Foreskin fibroblast (primary cell): ENCODE measurements at places on chromosomes 2 and 18.

- DNase-seq: no peak
Measured at GRCh38 chr18:6017171-6017570, 121.8 kb upstream of the TMEM200C start.

DNA sequence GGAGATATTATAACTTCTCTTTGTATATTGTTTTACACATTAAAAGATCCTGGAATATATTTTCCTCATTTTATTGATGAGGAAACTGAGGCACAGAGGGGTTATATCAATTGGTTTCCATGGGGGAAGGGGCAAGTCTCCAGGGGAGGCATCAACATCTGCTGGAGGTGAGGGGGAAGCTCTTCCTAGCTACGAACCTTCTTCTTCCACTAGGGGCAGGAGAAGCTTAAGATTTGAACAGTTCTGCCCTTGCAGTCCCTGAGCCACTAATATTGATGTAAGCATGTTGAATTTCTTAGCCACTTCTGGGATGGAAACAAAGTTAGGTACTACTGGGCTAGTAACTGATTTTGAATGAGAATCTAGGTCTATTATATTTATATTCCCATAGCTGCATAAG is 140.1 kb upstream of the AQP4 start:
- no peak for DNase-seq

- no peak for DNase-seq
Measured at GRCh38 chr2:57050007-57050406, 866.2 kb downstream of the CCDC85A start.

- no peak for DNase-seq
Measured at GRCh38 chr18:23694637-23695430, 5.6 kb downstream of the LAMA3 start.

GRCh38 chr2:23007631-23008235 is 377.2 kb upstream of the KLHL29 start:
- DNase-seq: no peak

GRCh38 chr18:9887992-9888391 is 2.2 kb downstream of the TXNDC2 start:
- DNase-seq: no peak
